ENCODE measurements at places on chromosomes 5 and 9.

- DNase-seq = no peak
Observed at GRCh38 chr9:129455151-129455995, 165.5 kb downstream of the C9orf50 start.

DNA sequence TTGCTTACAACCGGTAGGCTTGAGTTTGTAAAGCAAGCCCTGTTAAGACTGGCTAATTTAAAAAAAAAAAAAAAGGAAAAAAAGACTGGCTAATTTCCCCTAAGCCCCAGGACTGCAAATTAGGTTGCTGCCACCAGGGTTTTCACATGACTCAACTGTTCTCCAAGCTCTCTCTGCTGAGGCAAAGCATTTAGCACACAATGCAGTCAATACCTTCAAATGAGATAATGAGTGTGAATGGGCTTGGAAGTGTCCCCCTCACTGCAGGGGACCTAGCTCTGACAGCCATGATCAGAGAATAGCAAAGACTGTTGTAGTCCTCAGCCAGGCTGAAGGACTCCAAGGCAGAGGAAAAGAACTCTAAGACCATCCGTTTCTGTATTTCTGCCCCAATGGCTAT lies 42.8 kb upstream of the ZSWIM6 start:
- DNase-seq = no peak

DNA sequence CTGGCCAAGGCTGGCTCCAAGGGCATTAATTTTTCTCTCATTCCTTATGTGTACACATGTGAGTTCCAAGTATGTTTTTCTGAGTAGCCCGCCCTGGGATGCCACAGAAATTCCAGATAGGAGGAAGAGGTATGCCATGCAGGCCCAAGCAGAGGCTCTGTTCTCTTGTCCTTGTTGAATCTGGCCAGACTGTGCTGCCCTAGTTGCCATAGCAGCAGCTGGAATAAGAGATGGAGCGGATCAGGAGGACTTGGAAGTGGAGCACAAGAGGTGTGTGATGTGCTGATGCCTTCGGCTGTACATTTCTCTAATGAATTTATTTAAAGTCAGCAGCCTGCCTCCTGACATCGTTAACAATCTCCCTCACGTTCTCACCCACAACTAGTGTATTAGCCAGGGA lies 235.6 kb upstream of the RPS23 start:
- DNase-seq = no peak

DNA sequence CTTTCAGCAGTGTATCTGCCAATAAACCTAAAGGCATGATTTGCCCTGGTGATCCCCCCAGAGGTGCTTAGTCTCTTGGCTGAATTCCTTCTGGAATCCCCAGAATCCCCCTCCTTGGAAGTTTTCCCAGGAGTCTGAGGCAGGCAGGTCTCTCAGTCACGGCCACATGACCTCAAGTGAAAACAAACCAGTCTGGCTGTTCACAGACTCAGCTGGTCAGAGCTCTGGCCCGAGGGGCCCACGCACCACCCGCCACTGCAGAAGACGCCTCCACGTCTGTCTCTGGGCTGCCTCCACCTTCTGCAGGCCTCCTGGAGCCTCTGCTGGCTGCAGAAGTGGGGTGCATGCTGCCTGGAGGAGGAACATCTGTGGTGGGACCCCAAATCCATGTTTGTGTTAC lies 52.5 kb downstream of the HRH2 start:
- DNase-seq = no peak

DNA sequence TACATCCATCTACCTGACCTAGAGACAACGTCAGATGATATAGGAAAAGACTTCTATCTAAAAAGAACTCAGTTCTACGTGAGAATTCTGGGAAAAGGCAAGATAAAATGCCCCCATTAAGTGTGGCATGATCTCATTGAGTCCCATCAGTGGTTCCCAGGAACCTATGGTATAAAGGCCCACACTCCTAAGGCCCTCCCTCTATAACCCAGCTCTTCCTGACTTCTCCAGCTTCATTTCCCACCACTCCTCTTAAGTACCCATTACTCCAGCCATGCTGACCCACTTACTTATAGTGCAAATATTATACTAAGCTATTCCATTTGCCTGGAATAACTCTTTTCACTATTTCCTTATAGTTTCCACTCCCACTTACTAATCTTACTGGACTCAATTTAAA lies 95.4 kb upstream of the NR5A1 start:
- no peak for DNase-seq

- peak; percentile 92 for DNase-seq
Observed at GRCh38 chr9:94920420-94921091, 194.1 kb downstream of the AOPEP start.

GRCh38 chr9:89888677-89889076 lies 283.9 kb downstream of the GADD45G start:
- no peak for DNase-seq

DNA sequence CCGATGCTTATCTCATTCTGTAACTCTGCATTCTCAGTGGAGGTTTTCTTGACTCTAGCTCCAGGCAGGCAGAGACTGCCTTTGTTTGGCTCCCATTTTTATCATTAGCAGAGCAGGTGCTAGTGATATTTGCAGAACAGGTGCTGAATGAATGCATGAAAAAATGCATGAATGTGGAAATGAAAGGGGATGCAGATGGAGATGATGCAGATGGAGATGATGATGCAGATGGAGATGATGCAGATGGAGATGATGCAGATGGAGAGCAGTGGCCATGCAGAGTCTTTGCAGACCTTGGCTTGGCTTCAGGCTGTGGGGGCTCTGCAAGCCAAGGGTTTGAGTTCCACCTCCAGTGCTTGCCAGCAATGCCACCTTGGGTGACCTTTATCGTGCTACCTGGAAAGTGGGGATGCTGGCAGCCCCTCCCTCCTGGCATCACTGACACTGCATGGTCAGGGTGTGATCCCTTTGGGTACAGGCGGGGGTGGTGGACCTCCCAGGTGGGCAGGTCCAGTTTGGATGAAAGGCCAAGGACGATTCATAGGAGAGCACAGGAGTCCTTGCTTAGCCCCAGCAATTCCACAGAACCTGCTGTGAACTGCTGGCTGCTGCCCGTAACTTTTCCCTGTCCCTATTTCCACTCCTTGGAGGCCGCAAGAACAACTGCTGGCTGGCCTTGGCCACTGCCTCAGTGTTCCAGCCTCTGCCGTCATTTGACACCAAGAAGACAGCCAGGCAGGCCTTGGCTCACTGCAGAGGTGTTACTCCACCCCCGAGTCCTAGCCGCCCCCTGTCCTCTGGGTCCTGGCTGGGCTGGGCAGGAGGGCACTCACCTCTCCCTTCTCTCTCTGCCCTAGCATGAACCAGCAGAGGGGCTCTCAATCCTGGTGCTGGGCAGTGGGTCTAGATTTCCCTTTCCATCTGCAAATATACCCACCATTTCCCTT lies 33.0 kb downstream of the ERGIC1 start:
- DNase-seq = no peak

DNA sequence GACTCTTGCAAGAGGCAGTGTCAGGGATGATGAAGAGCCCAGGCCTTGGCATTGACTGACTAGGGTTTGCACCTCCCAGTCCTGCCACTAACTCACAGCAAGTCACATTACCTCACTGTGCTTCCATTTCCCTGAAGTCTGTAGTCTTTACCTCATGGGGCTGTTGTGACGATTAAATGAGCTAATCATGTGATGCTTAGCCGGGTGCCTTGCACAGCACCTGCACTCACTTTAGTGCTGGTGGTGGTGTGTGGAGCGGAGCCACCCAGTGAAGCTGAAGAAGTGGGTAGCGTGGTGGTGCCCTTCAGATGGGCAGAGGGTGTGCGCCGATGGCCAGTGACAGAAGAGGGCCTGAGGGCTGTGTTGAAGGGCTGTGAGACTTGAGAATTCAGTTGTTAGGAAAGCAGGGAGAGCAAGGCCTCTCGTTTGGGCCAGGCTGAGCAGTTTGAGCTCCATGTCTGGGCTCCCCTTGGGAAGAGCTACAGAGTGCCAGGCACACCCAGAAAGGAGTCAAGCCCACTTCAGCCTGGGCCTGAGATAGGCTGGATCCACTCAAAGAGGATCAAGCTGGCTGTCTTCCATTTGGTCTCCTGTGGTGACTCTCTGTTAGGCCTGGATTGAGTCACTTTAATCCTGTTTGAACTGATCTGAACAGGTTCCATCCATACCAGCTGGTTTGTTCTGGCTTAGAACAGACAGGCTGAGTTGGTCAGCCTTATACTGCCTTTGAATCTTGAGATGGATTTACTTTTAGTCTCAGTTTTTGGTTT lies 42.5 kb downstream of the RALGPS1 start:
- no peak for DNase-seq

- DNase-seq = no peak
Observed at GRCh38 chr5:66769839-66770617, 173.8 kb downstream of the MAST4 start.

- no peak for DNase-seq
Observed at GRCh38 chr5:74966141-74967026, 86.0 kb downstream of the GCNT4 start.

GRCh38 chr9:112043423-112043822 lies 131.7 kb downstream of the SUSD1 start:
- DNase-seq = no peak

DNA sequence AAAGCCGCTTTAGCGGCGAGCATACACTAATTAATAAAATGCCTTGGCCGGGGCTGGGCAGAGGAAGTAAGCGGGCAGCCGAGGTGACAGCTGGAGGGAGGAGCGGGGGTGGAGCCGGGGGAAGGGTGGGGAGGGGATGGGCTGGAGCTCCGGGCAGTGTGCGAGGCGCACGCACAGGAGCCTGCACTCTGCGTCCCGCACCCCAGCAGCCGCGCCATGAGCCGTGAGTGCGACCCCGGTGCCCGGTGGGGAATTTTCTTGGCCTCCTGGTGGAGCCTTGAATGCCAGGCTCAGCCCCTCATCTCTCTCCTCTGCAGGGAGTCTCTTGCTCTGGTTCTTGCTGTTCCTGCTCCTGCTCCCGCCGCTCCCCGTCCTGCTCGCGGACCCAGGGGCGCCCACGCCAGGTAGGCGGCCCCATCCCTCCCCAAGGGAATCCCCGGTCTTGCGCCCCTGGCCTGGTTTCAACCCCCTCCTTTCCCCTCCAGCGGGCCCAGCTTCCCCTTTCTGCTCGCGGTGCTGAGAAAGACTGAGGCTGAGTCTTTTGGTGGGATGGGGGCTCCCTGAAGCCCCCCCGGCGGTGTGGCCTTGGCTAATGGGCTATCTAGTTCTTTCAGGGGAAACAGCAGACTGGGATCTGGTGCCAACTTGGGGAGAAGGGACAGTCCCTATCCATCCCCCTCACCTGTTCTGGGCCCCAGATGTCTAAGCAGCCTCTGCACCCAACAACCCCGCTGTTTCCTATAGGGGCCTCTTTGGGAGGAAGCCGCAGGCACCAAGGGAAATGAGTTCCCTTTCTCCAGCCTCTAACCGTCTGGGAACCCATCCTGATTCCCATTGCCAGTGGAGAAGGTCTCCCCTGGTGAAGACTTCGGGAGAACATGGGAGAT lies at the start of gene PTGS1:
Gene PTGS1, plus strand, starts transcription at position 156 of the 887 bp plus-strand sequence. Its CDS starts 61 bp downstream, at position 217.
- DNase-seq = no peak

- DNase-seq = peak; percentile 17
Observed at GRCh38 chr5:95471942-95472341, 80.8 kb downstream of the FAM81B start.

DNA sequence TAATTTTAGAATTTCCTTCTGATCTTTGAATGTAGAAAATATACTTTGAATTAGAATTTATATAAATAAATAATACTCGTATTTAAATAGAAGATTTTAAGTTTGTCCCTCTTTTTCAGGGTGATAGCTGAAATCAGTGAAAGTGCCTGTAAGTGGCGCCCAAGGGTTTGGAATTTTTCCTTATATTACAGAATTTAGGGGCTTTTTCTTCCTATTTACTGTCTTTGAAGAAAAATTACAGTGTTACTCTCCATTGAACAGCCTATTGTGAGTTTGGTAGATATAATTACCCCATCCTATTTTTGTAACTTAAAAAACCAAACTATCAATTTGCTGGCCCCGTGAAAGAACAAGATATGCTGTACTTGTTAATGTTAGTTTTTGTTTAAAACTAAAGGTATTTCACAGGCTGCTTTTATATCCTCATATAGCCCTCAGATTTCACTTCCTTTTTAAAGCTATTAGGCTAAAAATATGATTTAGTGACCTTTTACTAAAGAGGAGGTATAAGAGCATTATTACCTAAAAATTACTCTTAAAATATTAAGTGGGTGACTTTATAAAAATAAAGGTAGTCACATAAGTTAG lies 3.2 kb downstream of the MAP3K1 start:
- no peak for DNase-seq

GRCh38 chr5:127229185-127229889 lies 61.3 kb upstream of the MEGF10 start:
- no peak for DNase-seq
